ENCODE measurements at places on chromosomes 3 and 15.

GRCh38 chr15:99566157-99566897 is 543 bp downstream of the MEF2A start:
- DNase-seq = peak; percentile 41

DNA sequence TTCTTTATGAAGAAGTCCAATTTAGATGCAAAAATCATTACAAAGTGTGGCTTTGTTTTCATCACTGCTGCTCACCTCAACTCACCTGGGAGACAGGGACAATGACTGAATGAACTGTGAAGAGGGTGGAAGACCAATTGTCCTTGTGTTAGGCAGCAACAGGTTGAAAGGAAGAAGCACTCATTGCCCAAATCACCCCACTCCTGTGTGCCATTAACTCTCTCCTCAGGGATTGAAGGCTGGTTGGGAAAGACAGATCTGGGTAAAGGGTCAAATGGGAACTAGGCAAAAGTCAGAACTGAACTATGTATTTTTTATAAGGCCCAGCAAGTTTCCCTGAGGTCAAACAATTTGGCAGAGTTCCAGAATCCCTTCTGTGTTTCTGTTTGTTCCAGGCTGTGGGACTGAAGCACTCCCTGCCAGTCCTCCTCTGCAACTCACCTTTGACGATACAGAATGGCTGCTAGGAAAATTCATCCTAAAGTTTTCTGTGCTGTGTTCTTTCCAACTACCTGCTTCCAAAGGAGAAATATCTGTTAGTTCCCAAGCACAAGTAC is 68.6 kb upstream of the CCDC39 start:
- DNase-seq = no peak

- no peak for DNase-seq
These were observed 39.7 kb downstream of the CYP11A1 start for GRCh38 chr15:74327756-74328155.

DNA sequence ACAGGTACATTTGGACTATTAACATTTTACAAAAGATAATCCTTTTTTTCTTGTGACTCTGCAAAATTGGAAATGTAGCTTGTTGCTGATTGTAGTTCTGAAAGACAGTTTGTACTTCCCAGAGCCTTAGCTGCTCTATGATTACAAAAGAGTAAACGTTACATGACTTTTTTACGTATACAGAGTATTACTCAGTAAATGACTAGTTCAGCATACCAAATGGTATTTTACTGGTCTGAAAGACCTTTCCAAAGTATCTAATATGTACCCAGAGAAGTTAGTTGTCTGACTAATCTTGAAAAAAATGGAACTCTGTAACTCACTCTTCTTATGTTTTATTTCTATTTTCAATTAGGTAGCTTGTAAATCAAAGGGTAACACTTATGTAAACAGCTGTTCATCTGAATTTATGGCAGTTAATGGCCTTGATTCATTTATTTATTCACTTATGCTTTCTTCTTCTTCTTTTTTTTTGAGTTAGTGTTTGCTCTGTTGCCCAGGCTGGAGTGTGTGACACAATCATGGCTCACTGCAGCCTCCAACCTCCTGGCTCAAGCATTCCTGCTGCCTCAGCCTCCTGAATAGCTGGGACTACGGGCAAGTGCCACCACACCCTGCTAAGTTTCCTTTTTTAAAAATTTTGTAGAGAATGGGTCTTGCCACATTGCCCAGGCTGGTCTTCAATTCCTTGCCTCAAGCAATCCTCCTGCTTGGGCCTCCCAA is 151.7 kb downstream of the C3orf38 start:
- DNase-seq = no peak

- DNase-seq = no peak
These were observed 164.3 kb upstream of the IL12A start for GRCh38 chr3:159824333-159824732.

DNA sequence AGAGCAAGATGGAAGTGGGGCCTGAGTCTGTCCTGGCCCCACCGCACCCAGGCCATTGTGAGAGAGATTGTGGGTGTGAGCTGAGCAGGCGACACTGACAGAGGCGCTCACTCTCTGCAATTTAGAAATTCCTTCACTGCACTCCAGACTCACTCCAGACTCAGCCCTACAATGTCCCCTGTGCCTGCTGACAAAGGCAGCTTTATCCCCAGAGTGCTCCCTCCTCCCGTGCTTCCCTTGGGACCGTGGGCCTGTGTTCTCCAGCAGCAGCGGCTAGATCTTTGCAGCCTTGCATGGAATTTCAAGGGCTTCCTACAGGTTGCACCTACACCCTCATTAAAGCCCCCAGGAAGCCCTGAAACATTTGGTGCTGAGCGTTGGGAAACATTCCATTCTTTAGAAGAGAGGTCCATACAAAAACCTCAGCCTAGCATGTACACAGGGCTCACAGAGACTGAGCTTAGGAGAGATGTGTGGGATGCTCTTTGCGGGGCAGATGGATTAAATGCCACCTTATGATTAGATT is 1.3 kb upstream of the IL16 start:
- DNase-seq = no peak

- DNase-seq = no peak
These were observed 5.3 kb upstream of the HDAC11 start for GRCh38 chr3:13474776-13475303.

- DNase-seq = no peak
These were observed 453.8 kb downstream of the RAP2B start for GRCh38 chr3:153615863-153616262.

DNA sequence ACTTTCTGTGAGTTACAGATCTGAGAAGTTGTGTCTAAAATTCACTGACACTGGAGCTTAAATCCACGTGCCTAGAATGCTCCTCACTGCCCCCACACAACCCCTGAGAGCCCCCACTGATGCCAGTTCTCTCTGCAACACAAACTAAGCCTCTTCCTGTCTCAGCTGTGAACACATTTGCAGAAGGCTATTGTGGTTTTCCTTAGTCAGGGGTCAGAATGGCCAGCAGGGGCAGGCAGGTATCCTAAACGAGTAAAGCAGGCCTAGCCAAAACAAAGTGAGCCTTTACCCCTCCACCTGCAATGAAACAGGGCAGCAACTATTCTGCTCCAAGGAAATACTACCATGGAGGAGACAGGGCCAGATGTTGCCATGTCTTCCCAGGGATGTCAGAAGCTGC is 78.6 kb downstream of the FHIT start:
- no peak for DNase-seq

GRCh38 chr15:42387603-42388002 is 28.3 kb downstream of the CAPN3 start:
- DNase-seq = no peak

DNA sequence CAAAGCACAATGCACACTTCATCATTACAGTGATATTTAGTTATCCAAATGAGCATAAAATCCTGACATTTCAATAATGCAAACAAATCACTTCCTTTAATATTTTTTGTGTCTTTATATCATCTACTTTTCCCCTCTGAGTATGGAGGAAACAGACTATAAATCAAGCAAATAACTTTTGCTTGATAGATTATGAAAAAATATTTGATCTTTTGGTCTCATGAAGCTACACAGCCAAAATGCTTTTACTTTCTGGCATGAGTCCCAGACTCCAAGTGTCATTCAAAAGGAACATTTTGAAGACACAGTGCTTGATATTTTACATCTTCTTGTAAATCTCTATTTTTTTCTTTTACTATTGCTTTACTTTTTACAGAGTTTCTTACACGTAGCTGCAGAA is 215.3 kb upstream of the ROBO1 start:
- DNase-seq = no peak

DNA sequence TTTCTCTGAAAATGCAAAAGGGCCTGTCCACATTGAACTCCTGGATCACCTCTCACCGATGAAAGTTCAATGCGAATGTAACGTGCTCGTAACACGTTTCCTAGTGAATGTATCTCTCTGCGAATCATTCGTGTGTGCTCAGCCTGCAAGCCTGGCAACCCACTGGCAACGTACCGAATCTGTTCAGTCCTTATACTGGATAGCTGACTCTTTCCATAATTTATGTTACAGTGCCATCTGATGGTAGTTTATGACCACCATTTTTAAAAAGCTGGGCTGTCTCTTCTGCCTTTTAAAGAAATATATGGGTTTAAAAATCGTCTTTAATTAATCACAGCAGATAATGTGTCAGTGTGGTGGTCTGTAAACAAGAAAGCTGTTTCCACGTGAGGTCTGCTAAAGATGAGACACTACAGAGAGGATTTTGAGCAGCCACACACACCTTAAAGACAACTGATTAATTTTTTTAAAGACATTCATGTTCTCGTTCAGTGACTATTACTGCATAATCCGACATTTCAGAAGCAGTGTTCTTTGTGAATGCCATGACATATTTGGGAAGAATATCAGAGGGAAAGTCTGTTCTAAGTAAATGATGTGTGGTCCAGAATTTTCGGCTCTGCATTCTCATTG is 69.4 kb upstream of the FOXP1 start:
- DNase-seq = peak; percentile 40

GRCh38 chr15:31954374-31955172 is 75.7 kb upstream of the CHRNA7 start:
- DNase-seq = no peak

- peak; percentile 54 for DNase-seq
These were observed 2.7 kb downstream of the TMEM108 start for GRCh38 chr3:133040696-133041523.

- no peak for DNase-seq
These were observed 214.7 kb upstream of the ZBTB20 start for GRCh38 chr3:115361806-115362205.

GRCh38 chr3:18723206-18723810 is 298.2 kb upstream of the SATB1 start:
- no peak for DNase-seq

GRCh38 chr3:99499235-99500158 is 138.9 kb upstream of the COL8A1 start:
- peak; percentile 7 for DNase-seq

- peak; percentile 6 for DNase-seq
These were observed 224.1 kb downstream of the IGSF11 start for GRCh38 chr3:118810499-118811035.

DNA sequence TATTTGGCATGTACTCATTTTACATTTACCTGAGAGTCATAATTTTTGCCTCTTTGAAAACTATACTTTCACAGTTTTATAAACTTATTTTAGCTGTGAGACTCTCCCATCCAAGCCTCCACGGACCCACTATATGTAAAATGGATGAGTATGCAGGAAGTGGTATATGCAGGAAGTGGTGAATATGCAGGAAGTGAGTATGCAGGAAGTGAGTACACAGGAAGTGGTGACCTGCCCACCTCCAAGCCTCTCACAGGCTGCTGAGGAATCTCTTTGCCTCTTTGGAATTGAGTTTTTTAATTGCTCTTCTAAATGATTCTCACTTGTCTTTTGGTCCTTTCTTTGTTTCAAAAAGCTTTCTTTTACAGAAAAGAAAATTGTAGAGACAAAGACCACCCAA is 85.2 kb downstream of the KBTBD8 start:
- peak; percentile 58 for DNase-seq

DNA sequence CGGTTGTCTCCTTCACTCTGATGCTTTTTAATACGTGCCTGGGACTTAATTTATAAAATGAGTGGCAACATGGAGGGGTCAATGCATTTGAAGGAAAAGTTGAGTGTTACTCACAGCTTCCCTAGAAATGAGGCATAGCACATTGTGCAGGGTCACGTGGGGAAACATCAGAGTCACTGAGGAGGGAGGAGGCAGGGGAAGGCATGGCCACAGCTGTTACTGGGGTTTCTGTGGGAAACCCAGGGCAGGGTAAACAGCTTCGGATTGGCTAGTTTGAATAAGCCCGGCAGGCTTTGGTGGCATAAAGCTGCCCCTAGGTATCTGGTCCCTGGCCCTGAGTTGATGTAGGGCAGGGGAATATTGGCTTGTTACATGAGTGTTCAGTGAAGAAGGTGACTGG is 98.9 kb upstream of the ST8SIA2 start:
- DNase-seq = peak; percentile 10

- DNase-seq = no peak
These were observed 310.7 kb upstream of the DPPA4 start for GRCh38 chr3:109648027-109648426.

- no peak for DNase-seq
These were observed 191.2 kb upstream of the SOX14 start for GRCh38 chr3:137572931-137573330.

GRCh38 chr3:122993124-122993978 is 34.2 kb downstream of the SEMA5B start:
- DNase-seq = no peak

DNA sequence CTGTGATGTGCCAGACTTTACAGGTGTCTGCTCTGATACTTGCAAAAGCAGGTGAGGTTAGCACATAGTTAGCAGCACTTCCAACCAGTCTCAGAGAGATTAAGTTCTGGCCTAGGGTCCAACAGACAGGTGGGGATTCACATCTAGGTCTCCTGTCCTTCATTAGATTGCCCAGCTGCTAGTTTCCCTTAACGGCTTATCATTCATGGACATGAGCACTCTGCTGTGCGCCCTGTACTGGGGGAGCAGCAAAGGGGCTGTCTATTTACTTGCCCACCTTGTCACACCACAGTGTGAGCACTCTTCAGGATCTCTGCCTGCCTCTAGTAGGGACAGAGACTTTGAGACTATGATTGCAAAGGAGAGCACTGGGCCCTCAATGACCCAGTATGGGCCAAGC is 8.7 kb downstream of the SPSB4 start:
- DNase-seq = no peak

DNA sequence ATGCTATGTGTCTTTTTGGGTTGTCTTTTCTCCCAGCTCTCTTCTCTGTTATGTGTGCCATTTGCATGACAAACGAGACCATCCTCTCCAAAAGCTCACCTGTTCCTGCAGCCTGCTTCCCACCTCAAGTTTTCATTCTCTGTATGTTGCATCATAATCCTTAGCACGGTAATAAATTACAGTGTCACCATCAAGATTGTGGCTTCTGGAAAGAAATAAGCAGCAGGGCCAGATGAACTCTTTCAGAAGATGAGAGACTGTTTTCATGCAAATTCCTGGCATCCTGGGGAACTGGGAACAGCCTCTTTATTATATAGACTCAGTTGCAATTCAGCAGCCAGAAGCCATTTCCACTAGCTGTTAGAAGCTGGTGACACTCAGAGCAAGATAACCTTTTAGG is 436.7 kb downstream of the EPHB1 start:
- DNase-seq = no peak

GRCh38 chr3:114460459-114460858 is 166.6 kb downstream of the TIGIT start:
- no peak for DNase-seq

- DNase-seq = no peak
These were observed 8.9 kb upstream of the CMTM8 start for GRCh38 chr3:32229565-32229964.

DNA sequence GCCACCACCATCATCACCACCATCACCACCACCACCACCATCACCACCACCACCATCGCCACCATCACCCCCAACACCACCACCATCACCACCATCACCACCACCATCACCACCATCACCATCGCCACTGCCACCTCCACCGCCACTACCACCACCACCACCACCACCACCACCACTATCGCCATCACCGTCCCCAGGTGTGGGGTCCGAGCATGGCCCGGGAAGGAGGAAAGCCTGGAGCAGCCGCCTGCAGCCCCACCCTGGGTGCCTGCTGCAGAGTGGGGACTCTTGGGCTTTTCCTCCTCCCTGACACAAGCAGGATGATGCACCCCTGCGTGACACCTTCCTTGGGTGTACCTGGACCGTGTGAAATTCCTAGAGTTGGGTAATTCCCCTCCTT is 43.9 kb downstream of the MUC4 start:
- no peak for DNase-seq
